ENCODE measurements at places on chromosomes 7 and 10.

DNA sequence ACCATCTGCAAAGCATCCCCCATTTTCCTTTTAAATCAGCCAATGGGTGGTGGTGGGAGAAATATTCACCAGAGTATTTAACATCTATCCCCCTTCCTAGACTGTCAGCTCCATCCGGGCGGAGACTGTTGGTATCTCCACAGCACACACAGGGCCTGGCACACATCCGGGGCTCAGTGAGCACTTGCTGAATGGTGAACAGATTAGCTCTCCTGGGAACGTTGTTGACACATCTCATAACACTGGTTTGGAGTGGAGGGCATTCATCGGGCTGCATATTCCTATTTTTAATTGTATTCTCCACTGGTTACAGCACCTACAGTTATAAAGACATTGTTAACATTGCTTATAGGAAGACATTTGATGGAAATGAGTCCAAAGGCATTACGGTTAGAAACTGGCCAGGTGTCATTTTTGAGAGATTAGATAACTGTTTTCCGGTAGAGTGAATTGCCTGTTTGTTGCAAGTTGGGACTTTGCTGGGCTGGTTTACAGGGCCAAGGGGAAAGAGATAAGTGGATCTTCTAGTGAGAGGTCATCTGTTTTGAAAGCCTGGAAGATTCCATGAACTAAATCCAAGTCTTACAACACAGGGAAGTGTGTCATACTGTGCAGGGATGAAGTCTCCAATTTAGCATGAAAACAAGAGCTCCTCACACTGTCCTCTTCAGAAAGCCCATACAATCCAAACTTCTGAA is 101.8 kb downstream of the EGFR start:
- peak; percentile 42 for ATAC-seq

GRCh38 chr7:107212725-107213124 is 43.9 kb downstream of the HBP1 start:
- no peak for ATAC-seq

GRCh38 chr7:148182264-148182663 is 408.3 kb upstream of the C7orf33 start:
- ATAC-seq = no peak

DNA sequence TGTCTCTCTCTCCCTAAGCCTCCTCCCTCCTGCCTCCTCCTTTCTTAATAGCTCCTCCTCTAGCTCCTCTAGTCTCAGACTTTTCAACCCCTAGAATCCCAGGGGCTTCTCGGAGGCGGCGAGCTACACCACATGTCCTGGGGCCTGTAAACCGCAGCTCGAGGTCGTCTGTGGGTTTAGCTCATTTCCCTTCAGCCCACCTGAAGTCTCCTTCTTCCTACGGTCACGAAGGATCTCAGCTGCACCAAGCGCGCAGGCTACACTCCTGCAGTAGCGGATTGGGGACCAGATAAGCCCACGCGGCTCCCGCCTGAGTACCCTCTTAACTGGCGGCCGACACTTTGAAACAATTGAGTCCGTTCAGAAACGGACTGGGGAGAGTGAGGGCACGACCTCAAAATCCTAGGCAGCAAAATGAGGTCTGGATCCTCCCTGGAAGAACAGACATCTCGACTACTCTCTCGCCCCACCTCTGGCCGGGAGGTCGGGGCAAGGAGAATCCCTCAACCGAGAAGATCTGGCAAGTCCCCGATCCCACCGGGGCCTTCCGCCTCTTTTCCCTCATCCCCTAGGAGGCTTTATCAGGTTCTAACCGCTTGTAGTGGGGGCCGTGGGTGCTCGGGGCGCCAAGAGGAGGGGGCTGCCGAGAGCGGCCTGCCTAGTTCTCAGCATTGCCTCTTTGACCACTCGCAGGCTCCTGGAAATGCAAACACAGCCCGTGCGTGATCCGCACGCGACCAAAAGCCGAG is 1.3 kb upstream of the SORCS3 start:
- no peak for ATAC-seq

GRCh38 chr7:101124376-101125056 is 2.4 kb upstream of the SERPINE1 start:
- no peak for ATAC-seq

DNA sequence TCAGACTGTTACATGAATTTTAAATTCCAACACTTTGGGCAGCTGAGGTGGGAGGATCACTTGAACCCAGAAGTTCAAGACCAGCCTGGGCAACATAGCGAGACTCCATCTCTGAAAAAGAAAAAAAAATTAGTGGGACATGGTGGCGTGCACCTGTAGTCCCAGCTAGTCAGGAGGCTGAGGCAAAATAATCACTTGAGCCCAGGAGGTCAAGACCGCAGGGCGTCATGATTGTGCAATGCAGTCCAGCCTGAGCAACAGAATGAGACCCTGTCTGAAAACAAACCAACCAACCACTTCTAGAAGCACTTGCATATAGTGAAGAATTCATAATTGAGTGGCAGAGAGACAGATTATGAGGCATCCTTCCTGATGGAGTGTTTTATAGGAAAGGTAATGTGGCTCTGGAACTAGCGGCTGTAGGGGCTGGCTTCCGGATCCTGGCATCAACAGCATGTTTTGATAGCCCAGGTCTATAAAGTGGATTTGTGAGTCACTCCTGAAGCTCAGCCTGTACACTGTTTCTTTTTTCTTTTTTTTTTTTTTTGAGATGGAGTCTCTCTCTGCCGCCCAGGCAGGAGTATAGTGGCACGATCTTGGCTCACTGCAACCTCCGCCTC is 40.3 kb upstream of the RSBN1L start:
- ATAC-seq = no peak

DNA sequence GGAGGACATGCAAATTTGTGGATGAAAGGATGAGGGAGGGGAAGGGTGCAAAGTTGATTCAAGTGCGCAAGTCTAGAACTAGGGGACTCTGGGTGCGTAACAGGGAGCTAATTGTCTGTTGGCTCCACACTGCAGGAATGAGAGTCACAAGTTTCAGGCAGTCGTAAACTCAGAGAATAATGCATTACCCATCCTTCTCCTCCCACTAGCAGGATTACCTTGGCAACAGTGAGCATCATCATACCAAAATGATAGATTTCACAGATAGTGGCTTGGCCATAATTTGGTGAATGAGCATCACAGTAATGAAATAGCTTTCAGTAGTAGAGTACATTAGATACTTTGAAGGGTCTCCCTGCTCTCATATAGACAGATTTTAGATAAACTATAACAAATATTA is 565.5 kb downstream of the GALNT17 start:
- ATAC-seq = no peak

DNA sequence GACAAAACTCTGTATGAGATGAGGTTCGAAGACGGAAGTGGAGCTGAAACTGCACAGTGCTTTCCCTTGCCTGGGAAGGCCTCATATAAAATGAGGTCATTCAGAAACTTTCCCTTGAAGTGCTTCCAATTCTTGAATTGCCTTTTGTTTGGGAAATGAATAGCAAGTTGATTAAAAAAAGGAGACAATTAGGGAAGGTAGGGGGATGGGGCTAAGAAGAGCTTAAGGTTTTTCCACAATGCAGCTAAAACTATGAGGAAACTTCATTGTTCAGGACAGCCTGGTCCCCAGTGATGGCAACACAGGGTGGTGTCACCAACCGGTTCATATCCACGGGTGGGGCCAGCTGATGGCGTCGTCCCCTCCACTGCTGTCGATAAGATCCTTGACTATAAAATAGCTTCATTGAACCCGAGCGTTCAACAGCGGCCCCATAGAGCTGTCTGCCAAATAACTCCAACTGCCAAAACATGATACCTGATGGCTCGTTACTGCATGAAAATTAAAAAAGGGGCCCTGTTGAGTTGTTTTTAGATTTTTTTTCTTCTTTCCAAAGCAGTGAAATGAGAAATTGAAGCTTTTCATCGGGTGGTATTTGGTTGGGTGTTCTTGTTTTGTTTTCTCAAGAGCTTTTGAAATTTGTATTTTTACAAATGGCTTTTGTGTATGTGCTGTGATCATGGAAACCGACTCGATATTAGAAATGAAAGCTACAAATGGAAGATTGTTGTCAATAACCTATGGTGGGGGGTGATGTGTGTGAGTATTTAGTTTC is 2.8 kb upstream of the CELF2 start:
- ATAC-seq = no peak

- ATAC-seq = no peak
Measured at GRCh38 chr10:65670087-65670486, 1255.7 kb upstream of the LRRTM3 start.

DNA sequence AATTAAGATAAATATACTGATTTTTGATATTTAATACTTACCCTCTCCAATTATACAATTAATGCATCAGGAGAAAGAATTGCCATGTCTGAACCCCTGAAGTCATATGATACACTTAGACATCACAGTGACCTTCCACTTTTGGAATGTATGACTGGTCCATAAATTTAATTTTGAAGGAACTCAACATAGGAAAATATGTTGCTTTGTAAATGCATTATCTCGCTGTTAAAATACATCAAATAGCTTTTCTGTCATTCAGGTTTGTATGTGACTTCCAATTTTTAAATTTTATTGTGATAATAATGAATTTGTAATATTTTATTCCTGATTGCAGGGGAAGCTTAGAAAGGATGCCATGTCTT is 631.9 kb upstream of the ANKRD30A start:
- no peak for ATAC-seq

DNA sequence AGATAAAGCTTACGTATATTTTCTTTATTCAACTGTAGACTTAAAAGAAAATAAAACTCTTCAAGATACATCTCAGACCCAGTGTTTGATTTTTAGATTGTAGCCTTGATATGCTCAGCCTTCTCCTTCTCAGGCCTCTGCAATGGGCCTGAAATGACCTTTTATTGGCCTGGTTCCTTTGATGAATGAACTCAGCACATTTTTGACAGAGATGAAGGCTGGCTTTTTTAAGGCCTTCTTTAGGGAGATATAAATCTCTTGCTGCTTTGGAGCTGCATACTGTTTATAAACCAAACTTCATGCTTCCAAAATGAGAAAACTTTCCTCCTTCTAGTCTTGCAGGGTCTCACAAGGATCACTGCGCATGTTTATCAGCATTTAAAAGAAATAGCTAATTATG is 1049.8 kb downstream of the LRMDA start:
- ATAC-seq = no peak

DNA sequence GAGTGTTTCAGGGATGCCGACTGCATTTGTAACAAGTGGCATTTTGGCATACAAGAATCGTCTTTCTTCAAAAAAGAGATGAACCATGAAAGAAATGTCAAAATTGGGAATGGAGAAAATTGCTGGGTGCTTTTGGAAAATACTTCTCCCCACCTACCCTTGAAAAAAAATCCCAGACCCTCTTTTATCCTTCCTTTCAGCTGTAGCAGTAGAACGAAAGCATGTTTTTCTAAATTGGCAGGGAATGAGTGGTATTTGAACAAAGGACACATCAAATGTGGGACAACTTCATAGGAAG is 187.5 kb downstream of the NRP1 start:
- no peak for ATAC-seq

GRCh38 chr10:5818894-5819293 is 5.7 kb upstream of the GDI2 start:
- ATAC-seq = no peak

- no peak for ATAC-seq
Measured at GRCh38 chr10:124282326-124282725, 136.4 kb downstream of the OAT start.

- no peak for ATAC-seq
Measured at GRCh38 chr7:20894806-20895205, 108.1 kb upstream of the SP8 start.

DNA sequence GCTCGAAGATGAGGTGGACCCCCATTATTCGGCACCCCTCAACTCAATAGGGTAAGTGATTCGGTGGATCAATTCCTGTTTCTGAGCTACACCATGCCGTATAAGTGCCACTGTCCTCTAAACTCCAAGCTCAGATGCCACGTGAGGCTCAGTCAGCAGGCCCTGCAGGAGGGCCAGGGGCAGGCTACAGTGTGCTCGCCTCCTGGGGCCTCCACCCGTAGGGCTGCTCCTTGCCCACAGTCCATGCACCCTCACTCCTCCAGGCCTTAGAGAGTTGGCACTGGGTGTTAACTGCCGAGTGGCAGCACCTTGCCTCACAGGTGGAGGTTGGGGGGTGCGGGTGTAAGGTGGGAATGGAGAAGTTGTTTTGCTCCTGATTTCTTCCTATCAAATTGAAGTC is 12.1 kb downstream of the C10orf53 start:
- no peak for ATAC-seq

DNA sequence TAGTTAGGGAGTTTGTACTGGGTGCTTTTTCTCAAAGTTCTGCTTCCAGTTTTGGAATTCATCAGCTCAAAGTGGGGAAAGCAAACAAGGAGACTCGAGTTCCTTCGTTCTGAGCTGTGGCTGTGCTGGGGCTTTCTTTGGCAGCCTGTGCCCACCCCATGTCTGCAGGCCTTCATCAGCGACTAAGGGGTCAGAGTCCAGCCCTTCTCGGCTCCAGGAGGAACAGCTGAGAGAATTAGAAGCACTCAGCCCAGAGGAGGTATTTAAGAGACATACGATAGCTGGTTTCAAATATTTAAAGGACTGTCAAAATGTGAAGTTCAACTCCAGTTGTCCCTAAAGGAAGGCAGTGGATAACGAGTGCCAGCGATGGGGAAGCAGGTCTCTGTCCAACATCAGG is 41.3 kb downstream of the SH3PXD2A start:
- ATAC-seq = no peak

- no peak for ATAC-seq
Measured at GRCh38 chr10:88116971-88117626, 253.7 kb downstream of the PTEN start.

DNA sequence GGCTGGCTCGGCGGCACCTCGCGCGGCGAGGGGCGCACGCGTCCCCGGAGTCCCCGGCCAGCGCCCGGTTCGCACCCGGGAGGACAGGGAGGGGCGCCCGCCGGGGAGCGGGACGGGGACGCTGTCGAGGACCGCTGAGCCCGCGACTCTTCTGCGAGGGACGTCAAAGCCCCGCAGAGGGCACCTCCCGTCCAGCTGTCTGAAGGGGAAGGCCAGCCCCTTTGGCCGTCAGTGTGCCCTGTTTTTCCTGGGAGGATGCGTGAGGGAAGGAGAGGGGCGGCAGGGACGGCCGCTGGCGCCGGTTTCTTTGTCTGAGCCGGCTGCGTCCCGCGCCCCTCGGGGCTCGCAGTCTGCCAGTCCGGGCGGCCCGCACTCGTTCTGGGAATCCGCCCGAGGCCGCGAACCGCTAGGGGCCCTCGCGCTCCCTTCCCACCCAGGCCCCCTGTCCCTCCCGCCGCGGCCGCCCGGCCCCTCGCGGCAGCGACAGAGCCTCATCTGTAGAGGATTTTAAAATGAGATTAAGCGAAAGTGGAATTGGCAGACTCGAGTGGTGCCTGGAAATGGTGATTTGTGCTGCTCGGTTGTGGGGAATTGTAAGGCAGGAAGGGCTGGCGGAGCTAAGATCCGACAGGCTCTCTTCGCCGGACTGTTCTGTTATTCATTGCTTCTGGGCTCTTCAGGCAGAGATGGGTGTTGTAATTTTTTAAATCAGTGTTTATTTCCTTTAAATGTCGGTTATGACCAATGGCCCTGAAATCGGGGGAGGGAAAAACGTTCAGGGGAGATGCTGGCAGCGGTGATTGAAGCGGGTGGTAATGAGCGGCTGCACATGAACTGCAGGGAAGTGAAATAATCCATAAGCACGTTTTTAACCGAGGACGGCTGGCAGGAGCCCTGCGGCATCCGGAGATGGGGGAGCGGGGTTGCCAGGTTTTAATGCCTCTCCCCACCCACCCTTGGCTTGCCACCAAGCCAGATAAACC is 618 bp upstream of the RELN start:
- ATAC-seq = no peak

GRCh38 chr7:40315277-40315676 is 180.5 kb downstream of the SUGCT start:
- ATAC-seq = no peak

GRCh38 chr10:96138102-96138501 is 8.0 kb downstream of the ZNF518A start:
- ATAC-seq = no peak

GRCh38 chr7:45663965-45664633 is 89.9 kb downstream of the ADCY1 start:
- ATAC-seq = no peak

- ATAC-seq = no peak
Measured at GRCh38 chr10:133012573-133013359, 70.4 kb upstream of the CFAP46 start.
